ENCODE measurements at places on chromosomes 4 and X.

GRCh38 chr4:171042989-171043524 lies 770.1 kb upstream of the GALNTL6 start:
- DNase-seq, result no peak

- DNase-seq, result no peak
These were observed 626 bp downstream of the TBC1D1 start for GRCh38 chr4:37891260-37892159.

DNA sequence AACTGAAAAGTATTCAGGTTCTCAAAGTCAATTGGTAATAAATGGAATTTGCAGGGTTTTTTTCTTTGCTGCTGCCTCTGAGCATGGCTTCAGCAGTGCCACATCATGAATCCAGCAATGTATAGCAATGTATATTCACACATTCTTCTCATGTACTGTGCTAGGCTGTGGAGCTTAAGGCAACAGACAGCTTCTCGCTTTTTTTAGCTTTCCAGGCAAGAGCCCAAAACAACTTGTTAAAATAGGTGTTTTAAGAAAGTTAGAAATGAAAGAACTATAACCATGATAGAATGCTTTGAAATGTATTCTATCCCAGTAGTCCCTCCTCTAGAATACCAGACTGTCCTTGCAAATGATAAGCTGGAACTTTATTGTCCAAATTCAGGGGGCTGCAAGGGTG lies 30.4 kb downstream of the SMIM43 start:
- DNase-seq, result no peak

GRCh38 chr4:10050261-10050661 lies 29.0 kb upstream of the SLC2A9 start:
- DNase-seq, result no peak

GRCh38 chr4:155134136-155134535 lies 74.3 kb upstream of the NPY2R start:
- DNase-seq, result no peak

DNA sequence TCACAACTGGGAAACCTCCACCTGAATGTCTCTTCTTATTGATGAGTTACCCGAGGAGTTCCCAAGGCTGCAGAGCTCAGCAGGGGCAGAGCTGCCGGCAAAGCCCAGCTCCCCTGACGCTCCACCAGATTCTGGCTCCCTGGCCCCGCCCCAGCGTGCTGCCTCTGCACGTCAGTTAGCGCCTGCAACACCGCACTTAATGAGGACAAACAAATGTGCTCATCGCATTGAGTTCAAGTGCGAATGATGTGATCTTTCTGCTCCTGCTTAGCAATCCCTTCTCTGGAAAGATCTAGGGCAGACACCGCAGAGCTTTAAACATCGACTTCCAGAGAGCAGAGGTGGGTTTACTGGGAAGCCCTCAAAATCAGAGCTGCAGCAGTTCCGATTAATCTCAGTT lies 55.5 kb upstream of the FBXW7 start:
- DNase-seq, result no peak

- no peak for DNase-seq
These were observed 10.2 kb downstream of the DUSP9 start for GRCh38 chrX:153657161-153657560.

Measured in HS-5 (cell line).